ENCODE measurements at places on chromosomes 6 and 20.

- DNase-seq, result peak; percentile 41
Observed at GRCh38 chr20:43669332-43669731, 2.4 kb downstream of the MYBL2 start.

DNA sequence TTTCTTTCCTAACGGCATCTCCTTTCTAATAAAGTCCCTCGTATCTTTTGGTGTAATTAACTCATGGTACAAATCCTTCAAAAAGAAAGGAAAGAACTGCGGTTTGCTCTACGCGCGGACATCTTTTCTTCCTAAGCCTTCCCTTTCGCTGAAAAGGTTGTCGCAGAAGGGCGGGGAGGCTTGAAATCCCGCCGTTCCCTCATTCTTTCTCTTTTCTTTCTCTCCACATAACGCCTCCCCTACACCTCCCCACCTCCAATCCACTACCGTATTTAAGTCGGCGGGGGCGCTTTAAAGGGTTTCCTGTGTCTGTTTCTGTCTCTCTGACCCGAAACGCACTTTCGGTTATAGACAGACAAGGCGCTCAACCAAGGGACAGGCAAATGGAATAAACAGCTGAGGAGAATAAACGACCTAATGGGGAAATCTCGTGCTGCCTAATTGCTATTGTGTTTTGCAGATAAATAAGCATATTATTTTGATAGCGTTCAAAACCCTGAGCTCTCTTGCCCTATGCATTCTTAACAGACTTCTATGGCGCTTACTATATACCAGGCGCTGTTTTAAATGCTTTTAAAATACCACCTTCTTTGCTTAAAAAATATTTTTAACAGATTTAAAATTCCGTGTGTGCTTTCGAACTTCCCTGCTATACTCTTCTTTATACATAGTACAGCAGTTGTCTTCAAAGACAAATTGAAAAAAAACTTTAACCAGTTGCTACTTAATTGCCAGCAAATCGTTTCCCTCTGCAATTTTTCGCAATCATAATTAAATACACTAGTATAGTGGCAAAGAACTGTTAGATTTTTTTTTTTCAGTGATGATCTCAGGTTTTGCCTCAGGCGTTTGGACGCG, 2.5 kb upstream of the HEY2 start:
- DNase-seq, result peak; percentile 76

GRCh38 chr6:20870021-20870420, 335.8 kb downstream of the CDKAL1 start:
- DNase-seq, result no peak

DNA sequence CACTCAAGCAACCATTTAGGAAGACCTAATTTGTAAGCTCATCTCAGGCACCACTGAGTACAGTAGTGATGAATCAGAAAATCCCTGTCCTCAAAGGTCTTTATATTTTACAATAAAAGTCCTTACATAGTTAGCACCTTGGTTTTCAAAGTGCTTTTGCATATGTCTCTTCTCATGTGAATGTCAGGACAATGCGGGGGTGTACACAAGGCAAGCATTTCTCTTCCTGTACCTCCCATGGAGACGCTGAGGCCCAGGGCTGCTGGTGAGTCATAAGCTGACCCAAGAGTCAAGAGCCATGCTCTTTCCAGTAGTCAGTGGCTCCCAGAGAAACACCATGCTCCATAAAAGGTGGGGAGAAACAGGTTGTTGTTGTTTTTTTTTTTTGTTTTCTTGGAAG, 174.0 kb downstream of the GJA10 start:
- peak; percentile 65 for DNase-seq

- DNase-seq, result peak; percentile 10
Observed at GRCh38 chr6:150713931-150714330, 114.2 kb downstream of the PLEKHG1 start.

DNA sequence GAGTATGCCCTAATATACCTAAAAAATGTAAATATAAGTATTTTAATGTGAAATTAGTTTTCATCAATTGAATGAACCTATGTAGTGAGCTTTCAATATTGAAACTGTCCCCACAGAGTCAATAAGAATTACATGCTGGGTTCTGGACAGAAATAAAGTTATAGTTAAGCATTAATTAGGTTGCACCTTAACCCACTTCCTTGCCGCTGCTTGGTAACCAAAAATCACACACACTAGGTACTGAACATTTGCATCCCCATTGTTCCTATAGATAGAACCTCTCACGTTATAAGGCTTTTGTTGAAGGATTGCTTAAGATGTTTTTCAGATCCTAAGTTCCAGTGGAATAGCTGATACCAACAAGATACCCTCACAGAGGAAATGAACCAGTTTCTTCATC, 237.1 kb upstream of the OPRM1 start:
- no peak for DNase-seq

DNA sequence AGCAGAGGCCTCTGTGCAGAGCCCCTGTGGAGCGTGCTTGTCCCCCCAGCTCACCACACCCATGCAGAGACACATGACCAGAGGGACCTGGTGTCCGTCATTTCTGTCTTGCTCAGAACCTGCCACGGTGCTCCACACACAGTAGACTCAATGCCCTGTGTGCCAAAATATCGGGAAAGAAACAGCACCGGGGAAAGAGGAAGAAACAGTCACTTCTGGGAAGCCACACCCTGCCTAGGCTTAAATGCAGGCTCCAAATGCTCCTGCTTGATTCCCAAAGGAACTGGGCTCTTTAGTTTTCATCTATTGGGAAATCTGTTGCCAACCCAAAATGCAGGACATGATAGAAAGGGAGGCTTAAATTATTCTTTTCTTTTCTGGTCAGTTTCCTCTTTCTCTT, 503.9 kb downstream of the CD83 start:
- DNase-seq, result peak; percentile 40

DNA sequence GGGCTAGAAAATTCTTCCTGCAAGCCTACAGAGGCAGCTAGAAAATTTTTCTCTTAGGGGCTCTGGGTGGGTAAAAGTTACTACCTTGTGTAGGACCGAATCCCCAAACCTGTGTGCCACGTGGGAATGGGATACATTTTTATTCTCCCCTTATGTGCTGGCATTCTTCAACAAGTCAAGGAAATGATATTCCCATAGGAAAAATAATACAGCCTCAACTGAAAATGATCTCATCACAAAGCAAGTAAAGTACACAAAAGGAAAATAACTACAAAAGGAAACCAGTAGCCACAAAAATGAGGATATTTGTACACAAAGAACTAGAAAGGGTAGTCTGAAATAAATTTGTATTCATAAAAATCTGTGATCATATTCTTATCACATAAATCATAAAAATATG, 298.1 kb downstream of the LAMA2 start:
- DNase-seq, result no peak

DNA sequence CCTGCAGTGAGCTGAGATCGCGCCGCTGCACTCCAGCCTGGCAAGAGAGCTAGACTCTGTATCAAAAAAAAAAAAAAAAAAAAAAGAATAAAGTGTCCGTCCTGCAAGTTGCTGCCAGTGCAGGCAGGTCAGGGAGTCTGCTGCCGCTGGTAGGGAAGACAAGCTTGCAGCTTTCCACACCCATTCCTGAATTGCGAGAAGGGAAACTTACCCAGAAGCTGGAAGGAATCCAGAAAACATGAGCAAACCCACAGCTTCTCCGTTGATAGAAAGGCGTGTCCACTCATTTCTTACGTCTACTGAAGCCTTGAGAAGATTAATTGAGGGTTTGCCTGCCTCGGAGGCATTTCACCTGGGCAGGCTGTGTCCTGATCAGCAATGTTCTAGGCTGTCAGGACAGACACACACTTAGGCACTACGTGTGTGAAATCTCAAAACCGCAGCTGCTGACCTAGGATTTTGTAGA, 61.6 kb upstream of the DSP start:
- peak; percentile 83 for DNase-seq

DNA sequence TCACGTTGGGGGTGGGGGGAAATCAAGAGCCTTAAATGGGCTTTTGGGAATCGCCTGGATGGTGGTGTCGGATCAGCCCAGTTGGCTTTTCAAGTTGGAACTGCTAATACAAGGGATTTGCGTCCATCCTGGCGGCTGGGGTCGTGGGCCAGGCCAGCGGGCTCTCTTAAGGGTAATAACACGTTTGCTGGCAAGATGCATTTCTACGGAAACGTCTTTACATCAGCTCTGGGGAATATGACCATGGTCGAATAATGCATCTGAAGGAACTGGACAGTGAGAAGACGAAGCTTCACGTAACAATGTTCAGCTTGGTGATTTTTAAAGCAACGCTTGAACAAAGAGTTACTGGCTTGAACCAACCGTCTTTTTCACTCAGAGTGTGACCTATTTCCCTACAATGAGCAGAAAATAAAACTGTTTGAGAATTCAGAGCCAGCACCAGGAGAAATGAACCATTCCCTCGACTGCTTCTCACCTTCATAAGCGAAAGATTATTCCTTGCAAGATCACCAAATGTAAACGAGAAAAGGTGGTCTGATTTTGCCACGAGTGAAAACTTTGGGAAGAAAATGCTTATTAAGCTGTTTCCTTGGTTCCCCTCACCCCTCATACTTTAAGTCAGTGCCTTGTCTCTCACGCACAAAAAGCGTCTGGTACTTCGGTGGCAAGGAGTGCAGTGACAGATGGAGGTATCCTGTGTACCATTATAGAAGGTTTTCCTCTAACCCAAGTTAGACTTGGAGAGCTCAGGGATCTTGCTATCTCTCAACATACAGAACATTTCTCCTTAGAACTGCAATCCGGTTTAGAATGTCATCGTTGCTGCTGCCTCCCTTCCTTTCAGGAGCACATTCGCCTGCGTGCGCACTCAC, 1.4 kb upstream of the MARCKS start:
- peak; percentile 59 for DNase-seq

- DNase-seq, result no peak
Observed at GRCh38 chr6:13370623-13371022, 42.3 kb upstream of the TBC1D7 start.

DNA sequence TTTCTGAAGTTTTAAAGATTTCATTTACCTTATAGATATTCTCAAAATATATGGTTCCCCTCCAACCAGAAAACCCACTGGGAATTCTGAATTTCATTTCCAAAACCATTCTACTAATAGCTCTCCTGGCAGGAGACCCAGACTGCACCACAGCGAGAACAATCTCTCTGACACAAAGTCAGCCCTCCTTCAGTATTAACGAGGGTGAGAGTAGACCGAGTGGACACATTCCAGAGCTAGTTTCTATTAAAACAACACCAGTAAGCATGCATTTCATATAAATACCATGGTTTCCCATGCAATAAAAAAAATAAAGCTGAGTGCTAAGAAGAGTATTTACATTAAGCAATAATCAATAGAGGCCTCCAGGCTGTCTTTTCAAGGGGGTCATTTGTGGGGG, 899.6 kb upstream of the SLC35B3 start:
- no peak for DNase-seq

GRCh38 chr6:24901698-24902328, 33.9 kb downstream of the RIPOR2 start:
- DNase-seq, result no peak

All from cardiac fibroblast (primary cell).